ENCODE measurements at places on chromosomes 5 and 9.

DNA sequence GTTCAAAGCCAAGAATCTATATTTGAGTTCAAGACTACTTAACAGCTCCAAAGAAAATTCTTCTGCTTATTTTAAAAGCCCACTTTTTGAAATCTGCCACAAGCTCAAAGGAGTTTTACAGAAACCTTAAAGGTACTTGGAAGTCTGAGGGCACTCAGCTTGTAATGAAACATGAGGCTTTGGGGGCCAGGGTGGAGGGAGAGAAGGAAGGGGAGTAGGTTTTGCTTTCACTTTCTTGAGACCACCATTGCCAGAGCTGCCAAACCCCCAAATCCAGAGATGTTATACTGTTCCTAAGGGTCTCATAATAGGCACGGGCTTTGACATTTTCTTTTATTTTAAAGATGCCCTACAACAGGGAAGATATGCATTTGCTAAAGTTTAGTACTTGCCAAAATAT is 42.6 kb upstream of the TNFAIP8 start:
- DNase-seq: no peak

DNA sequence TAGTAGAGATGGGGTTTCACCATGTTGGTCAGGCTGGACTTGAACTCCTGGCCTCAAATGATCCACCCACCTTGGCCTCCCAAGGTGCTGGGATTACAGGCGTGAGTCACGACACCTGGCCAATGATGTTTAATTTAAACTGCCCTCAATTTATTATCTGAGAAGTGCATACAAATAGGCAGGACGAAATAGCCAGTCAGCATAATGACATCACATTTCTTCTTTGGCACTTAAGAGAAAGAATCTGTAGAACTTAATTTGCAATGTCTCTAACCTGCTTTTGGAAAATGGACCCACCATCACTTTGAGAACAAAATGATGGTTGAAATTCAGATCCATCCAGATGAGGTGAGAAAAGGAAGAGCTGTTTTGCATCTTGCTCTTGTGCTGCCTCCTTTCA is 52.5 kb upstream of the ZNF608 start:
- no peak for DNase-seq

- no peak for DNase-seq
Measured at GRCh38 chr5:159003045-159004030, 96.4 kb downstream of the EBF1 start.

DNA sequence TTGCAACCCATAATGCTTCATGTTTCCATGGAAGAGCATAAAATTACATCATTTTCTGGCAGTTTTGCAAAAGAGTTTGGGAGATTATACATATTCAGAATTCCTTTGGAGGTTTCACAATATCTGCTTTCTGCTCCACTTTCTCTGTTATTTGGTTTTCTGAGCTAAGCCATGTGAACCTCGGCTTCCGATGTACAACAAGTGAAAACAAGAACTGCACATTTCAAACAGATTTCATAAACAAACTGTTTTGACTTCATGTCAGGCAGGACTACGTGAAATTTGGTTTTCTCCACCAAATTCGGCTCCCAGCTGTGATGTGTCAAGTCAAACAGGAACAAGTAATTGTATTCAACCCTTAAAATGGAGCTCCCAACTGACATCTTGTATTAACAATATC is 609.8 kb downstream of the IRX1 start:
- DNase-seq: no peak

DNA sequence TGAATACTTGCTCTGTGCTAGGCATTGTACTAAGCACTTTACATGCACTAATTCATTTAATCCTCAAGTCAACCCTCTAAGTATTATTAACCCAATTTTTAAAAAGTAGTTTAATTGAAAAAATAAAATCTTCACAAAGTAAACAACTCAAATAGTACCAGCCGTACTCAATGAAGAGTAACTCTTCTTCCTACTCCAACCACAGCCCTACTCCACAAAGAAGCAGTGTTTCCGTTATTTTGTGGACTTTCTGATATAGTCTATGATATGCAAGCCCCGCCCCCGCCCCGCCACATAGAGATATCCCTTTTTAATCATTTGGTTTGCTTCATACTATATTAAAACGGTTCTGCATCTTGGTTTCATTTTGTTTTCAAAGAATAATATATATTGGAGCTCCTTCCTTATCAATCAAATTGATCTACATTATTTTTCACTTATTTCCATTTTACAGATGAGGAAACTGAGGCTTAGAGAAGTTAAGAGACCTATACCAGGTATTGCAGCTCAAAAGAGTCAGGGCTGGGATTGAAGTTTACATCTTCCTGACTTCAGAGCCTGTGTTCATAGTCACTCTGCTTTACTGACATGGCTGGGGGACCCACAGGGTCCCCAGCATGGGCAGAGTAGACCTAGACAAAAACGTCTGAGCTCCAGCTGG is 78.6 kb downstream of the PCDH1 start:
- DNase-seq: no peak

GRCh38 chr9:401223-401622 is 186.6 kb downstream of the DOCK8 start:
- no peak for DNase-seq

GRCh38 chr5:168020542-168021294 is 270.7 kb upstream of the WWC1 start:
- no peak for DNase-seq

DNA sequence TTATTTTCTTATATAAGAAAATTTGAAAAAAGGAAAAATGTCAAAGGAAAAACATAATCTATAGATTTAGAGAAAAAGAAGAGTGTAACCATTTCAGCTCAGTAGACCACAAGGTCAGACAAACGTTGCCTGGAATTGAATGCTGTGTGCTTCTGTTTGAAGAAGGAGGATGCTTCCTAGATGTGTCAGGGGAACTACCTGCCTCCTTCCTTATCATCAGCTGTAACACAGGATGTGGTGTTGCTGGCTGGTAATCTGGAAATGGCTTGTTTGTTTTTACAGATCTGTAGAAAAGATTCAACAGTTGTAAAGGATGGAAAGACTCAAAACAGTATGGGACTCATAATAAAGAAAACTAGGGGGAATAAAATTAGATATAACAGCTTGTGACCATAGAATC is 160.7 kb upstream of the MEF2C start:
- DNase-seq: no peak

GRCh38 chr9:137049544-137050449 is 3.8 kb upstream of the NPDC1 start:
- DNase-seq: peak; percentile 84

DNA sequence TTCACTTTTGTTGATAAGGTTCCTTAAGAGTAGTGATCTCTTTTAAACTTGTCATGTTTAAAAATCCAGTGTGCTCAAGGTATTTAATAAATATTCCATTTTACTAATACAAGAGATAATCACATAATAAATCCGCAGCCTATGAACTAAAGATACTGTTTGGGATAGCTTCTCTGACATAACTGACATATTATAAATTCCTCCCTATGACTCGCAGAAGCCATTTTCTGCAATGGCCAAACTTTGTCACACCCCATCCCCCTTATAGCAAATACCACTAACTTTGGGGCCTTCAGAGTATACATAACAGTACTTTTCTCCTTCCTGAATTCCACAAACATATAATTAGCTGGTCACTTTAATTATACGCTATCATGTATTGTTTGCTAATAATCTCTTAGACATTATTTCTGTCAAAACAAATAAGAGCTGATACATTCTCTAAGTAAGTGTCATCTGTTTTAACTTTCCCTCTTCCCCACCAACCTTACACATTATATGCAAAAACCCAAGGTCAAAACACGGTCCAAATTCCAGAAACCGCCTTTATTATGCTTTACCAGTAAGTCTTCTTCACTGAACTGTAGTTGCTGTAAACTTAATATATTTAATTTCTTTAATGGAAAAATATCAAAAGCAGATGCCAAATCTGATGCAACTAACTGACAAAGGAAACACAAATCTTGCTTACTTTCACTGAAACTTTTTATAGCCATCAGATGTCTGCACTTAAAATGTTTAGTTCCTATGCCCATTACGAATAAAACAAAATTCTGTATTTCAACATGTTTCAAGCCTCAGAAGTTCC is 971 bp downstream of the TMEM267 start:
- DNase-seq: no peak

DNA sequence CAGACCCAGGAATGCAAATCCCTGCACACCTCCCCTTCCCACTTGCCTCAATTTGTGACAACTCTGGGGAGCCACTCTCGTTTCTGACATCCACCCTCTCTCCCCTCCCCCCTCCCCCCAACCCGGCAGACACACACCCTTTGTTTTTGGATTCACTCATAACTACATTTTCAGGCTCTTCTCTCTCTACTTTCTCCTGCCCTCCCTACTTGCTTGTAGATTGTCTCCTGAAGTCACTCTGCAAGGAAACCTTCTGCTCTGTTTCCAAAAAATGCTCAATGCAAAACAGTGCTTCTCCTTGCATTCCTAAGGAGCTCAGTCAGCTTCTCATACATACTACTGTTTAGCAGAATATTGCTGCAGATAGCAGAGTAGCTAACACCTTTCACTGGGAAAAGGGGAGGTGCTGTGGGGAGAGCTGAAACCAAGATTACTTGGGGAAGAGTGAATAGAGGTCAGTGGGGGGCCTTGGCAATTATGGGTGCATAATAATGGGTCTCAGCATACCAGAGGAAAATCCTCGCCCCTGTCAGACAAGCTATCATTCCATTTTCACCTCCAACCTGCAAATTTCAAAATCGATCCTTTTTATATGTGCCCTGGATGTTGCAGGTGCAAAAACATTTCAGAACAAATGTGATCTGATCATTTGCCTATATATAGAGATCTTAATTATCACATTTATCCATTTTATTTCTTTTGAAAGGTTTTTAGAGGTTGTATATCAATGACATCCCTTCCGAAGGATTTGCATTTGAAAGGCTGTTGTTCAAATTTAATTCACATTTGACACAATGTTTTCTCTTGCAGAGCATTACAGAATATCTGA is 1860.7 kb upstream of the WWC1 start:
- peak; percentile 76 for DNase-seq

DNA sequence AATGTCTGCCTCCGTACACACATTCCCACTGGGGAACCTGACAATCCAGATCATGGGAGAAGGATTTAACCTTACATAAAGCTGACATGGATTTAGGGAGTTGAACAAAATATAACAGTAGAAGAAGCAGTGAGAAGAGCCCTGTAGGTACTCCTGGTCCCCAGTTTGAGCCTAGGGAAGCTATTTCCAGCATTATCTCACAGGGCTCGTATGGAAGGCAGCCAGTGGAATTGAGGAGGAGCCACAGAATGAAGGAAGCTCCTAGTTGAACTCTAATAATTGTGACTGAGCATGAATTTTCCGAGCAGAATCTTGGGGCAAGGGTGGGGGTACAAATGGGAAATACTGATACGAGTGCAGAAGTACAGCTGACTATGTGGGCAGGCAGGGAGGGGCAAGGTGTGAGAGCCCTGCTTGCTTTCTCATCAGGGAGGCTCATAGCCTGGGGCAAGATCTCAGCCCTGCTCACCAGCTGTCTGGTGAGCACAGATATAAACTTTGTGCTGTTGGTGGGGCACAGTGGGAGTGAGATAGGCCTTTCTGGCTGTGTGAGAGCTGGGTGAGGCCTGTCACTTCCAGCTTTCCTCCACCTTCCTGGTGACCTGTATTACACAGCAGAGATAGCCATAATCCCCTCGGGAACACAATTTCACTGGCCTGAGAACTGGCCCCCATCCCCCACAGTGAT is 290.7 kb upstream of the IL12B start:
- DNase-seq: peak; percentile 18
